ENCODE measurements at places on chromosomes 4 and X.

DNA sequence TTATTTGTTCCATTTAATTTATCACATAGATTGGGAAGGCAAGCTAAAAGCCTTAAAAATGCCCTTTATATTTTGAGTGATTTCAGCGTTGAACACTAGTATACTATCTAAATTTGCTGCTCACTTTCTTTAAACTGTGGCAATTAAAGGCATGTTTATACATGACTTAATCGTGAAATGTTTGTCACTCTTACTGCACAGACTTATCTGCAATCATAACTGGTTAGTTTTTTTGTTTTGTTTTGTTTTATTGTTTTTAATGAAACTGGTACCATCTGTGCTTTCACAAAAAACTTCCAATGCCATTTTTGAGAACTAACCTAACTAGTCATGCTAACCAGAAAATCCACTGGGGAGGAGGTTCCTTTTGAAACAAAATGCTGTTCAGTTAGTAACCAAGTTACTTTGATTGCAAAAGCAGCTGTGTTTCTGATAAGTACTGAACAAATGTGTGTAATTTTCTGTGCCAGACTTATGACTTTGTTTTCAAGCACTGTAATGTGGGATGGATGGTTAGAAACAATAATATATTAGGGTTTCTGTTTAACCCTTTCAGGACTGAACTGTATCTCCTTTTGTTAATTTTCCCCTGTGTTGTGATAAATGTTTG lies 56.1 kb downstream of the CCKAR start:
- no peak for DNase-seq

- no peak for DNase-seq
Measured at GRCh38 chr4:71113294-71113693, 119.8 kb downstream of the DCK start.

- DNase-seq: no peak
Measured at GRCh38 chr4:10118048-10119004, 1.7 kb upstream of the WDR1 start.

DNA sequence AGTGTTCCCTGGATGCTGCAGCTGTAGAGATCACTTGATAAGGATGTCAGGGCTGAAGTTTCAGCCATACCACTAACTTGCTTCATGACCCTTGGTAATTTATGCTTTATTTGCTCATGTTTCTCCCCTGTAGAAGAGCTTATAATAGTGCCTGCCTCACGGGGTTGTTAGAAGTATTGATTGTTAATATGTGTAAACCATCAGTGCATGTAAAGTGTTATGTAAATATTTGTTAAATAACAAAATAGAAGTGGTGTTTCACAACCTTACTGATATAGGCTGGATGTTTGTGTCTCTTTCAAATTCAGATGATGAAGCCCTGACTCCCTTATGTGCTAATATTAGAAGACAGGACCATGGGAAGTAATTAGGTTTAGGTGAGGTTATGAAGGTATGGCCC lies 1.5 kb upstream of the CXCL2 start:
- DNase-seq: no peak

- no peak for DNase-seq
Measured at GRCh38 chrX:23765868-23766267, 17.1 kb upstream of the SAT1 start.

DNA sequence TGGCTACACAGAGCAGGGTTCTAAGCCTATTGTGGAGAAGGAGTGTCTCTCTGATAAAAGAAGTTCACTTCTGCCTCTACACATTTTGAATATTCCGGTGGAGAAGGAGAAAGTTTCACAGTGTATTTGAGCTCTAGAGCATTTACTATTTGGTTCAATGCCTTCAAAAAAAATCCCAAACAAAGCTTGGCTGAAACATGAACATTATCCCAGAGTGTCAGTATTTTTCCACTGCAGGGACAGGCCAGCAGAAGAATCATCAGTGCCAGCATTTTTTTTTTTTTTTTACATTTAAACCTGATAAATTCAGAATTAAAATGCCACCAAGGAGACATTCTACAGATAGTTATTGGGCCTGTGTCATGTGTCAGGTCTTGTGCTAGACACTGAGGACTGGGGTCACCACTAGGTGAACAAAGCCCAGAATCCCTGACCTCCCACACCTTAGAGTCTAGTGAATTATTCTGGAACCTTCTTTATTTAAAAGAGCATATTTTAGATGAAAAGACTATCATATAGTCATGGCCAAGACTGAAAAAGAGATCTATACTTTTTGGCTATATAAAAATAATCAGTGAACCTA lies 48.0 kb upstream of the NAP1L5 start:
- no peak for DNase-seq

- DNase-seq: no peak
Measured at GRCh38 chr4:114866901-114867670, 246.3 kb downstream of the NDST4 start.

DNA sequence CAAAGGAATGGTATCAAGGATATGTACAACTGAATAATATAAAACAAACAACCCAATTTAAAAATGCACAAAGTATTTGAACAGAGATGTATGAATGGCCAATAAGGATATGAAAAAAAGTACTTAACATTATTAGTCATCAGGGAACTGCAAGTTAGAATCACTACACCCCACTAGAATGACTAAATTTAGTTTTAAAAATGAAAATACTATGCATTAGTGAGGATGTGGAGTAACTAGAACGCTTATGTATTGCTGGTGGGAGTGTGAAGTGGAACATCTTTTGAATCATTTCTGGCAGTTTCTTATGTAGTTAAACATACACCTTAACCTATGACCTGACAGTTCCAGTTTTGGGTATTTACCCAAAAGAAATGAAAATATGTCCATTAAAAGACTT lies 13.0 kb upstream of the SLC16A2 start:
- DNase-seq: no peak

DNA sequence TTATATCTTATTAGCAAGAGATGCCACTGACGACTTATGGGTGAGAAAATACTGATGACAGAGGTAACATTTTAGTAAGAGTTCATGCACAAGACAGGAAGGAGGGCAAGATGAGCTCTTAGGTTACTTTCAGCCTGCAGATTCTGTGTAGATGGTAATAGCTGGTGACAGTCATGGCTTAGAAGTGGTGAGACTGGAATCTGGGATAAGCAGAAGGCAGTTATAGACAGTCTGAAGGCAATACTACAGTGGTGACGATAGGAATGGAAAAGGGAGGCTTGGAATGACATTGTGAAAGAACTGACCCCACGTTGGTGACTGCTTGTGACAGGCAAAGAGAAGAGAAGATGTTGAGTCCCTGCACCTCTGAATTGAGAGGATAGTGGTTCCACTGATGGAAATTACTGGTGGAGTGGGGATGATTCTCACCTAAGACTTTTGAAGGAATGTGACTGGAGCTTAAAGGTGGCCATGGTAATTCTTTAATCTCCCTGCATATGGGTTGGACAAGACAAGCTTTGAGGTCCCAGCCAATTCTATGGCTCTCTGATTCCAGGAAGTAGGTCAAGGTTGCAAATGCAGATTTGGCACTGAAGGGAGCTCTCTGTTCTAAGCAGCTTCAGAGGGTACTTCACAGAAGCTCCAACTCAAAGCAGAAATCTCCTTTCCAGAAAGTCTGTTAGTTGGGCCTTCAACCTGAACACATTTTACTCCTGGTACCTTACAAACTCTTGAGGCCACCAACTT lies 99.7 kb downstream of the RASL11B start:
- no peak for DNase-seq

DNA sequence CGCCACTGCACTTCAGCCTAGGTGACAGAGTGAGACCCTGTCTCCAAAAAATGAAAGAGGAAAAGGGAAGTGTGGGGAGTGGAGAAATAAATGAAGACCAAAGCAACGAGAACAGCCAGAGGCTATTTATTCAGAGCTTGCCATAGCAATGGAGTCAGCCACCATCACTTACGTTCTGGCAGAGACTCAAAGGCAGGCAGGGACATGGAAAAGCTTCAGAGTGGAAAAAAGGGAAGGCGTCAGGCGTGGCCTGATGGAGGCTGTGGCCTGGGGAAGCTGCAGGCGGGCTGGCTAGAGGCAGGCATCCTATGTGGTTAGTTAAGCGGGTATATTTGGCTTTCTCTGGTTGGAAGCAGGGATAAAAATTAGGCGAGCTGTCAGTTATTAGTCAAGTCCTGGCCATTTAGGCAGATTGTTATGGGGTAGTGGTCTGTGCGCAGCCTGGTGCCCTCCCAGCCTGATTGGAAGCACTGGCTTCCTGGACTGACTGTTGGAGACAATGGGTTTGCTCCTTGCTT lies 73.3 kb downstream of the DCTD start:
- DNase-seq: no peak

DNA sequence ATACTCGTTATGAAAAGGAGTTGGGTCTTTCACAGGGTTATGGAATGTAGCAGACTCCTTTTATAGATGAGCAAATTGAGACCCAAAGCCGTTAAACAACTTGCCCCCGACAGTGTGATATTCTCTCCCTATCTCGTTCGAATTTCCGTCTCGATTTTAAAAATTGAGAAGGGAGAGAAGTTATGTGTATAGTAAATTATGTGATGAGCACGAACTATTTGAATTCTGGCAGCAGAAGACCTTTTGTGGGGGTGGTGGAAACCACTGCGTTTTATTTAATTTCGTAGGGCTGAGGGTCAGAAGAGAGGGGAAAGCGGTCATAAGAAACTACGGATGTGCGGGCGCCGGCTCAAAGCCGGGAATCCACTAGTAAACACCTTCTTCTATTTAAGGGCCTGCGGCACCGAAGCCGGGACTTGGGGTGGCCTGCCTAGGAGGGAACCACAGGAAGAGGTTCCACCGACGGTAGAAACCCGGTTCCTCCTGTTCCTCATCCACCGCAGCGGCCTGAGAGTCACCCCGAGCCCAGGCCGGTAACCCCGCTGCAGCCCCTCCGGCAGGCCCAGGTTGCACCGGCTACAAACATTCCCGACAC lies 1.5 kb upstream of the DDX3X start:
- DNase-seq: no peak
